ENCODE measurements at places on chromosomes 2 and 18. TPM values are rescaled to one million over a fixed set of nuclear protein-coding genes. Genes with fewer than 3 reads are reported as not detected.

SLC9A4 gene
- total RNA-seq = 0.62 TPM

STEAP3 gene
- 6.8 TPM for total RNA-seq

MAB21L4 gene
- total RNA-seq = 12.5 TPM

ADAM23 gene
- total RNA-seq = 19.9 TPM

LRRTM4 gene
- total RNA-seq = 3.3 TPM

RIT2 gene
- total RNA-seq = not detected

STPG4 gene
- total RNA-seq = 0.33 TPM

VSNL1 gene
- 1.1 TPM for total RNA-seq

STON1 gene
- 8.2 TPM for total RNA-seq

DNA sequence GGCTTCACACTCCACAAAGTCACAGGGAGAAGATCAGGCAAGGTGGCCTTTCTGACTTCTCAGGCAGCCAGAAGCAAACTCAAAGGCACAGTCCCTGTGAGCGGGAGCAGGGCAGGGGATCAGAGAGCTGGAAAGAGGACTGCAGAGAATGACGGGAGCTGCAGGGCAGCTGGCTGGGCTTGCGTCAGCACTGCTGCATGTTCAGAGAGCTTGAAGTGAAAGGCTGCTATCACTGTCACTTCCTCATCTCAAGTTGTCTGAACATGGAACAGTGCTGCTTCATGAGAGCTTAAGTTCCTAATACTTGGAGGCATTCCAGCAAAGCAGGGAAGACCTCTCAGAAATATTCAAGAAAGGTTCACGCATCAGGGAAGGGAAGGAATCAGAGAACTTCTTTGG lies 20.4 kb downstream of the TGFBRAP1 start:
- DNase-seq = no peak

DNA sequence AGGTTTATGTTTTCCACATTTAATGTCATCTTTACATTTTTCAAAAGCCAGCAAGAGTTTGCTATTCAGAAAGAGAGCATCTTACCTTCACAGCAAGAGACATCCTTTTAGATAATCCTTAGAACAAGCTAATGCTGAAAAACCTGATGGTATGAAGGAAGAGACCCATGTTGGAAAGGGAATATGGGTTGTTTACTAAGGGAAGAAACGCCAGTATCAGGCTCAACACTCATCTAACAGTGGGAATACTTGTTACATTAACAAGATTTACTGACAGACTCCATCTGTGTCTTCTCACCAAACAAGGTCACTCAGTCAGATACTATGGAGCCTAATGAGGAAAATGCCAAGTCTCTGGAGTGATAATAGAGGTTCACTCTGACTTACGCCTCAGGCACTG lies 1474.1 kb upstream of the SLC39A10 start:
- DNase-seq = no peak

- DNase-seq = no peak
These were observed 66.5 kb downstream of the STK39 start for GRCh38 chr2:168180914-168181313.

GRCh38 chr18:58863539-58864145 lies 1.0 kb upstream of the ZNF532 start:
- DNase-seq = peak; percentile 40

- no peak for DNase-seq
These were observed 200.5 kb downstream of the HRH4 start for GRCh38 chr18:24660956-24661355.

DNA sequence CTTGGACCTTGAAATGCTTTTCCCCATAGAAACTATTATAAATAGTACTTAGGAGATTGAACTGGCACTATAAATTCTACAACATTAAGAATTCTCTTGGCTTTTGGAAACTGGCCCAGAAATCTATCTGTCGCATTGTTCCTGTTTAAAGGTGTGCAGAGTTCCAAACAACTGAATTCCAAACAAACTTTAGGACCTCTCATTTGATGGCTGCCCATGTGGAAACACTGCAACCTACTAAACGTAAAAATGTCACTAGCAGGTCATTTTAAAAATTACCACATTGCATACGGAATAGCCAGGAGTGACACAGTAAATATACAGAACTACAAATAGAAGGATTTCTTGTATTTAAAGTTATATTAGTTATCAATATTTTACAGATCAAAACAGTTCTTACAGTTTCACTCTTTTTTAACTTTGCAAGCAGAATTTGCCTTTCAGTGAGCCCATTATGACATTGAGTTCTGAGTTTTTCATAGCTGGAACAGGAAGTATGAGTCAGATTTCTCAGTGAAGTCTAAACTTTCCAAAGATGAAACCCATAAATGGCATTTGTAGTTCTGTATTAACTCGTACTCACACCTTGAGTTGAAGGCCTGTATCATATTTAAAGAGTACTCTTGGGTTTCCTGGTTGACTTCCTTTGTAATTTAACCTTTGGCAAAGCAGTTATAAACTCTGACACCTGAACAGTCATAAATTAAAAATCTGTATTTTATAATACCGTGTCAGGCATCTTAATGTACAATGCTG lies 142.3 kb upstream of the BOD1L2 start:
- DNase-seq = no peak

DNA sequence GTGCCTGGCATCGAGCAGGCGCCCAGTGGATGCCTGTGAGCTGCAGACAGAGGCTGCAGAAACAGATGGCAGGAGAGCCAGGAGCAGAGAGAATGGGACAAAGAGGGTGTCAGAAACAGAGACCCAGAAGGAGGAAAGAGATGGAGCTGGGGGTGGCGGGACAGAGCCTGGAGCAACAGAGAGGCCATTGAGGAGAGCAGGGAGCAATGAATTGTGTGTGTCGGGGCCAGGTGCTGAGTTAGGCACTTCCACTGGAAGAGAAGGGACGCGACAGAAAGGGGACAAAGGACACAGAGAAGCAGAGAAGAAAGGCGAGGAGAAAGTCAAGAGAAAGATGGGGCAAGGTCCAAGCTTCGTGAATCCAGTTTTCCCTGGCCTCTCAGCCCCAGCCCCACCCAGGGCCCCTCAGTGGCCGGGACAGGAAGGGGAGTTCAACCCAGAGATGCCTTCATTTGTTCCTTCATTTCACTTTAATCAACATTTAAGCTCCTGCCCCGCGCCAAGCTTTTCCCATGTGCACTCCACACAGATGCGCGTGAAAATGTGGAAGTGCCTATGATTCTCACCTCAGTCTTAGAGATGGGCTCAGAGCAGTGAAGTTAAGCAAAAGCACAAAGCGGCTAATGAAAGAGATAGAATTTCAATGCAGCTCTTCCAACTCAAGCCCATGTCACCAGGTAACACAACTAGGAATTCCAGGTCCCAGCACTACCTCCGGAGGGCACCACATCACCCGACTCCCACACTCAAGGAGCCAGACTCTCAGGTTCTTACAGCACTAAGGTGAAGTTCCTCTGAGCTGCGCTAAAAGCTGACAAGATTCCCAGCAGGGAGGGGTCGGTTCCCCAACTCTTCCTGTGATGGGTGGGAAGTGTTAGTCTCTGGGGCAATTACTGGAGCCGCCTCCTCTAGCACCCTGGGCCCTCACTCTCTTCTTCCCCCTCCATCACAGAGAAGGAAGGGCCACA lies 55.1 kb downstream of the TNS1 start:
- DNase-seq = no peak

DNA sequence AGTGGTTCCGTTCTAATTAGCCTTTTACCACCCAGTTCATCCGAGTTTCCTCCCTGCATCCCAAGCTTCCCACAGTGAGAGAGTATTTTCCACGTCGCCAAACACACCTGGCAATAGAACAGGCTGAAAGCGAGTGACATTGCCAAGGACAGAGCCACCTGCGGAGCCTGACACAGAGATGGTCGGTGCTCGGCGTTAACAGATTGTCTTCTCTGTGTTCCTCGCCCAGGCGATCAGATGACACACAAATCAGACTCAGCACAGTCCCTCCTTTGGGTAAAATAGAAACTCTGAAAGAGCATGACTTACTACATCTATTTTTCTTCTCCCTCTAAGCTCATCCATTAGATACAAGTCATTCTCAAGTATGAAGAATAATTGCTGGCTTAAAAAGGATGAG lies 107.7 kb downstream of the CD226 start:
- DNase-seq = no peak
